ENCODE measurements at places on chromosomes 1 and 21.

GRCh38 chr1:235673981-235674380 is 24.4 kb upstream of the GNG4 start:
- no peak for DNase-seq

GRCh38 chr1:108750476-108751181 is 4.2 kb downstream of the STXBP3 start:
- DNase-seq: no peak

DNA sequence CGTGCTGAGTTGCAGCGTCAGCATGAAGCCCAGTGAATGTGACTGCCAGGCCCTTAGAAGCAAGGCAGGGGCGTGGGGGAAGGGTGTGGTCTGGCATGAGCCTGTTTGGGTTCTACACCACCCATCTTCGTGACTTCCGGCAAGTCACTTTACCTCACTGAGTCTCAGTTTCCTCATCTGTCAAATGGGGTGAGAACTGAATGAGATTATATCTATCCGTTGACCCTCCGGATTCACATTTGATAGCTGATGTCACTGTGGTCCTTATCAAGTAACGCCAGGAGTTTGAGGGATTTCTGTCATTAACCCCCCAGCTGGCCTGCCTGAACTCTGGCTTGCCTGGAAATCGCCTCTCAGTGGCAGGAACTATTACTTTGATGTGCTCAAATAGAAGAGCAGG is 15.6 kb downstream of the MRPL37 start:
- DNase-seq: no peak

GRCh38 chr1:200409203-200409760 is 554 bp downstream of the ZNF281 start:
- DNase-seq: peak; percentile 31

- peak; percentile 35 for DNase-seq
Measured at GRCh38 chr1:39952359-39953110, 2.4 kb upstream of the MFSD2A start.

DNA sequence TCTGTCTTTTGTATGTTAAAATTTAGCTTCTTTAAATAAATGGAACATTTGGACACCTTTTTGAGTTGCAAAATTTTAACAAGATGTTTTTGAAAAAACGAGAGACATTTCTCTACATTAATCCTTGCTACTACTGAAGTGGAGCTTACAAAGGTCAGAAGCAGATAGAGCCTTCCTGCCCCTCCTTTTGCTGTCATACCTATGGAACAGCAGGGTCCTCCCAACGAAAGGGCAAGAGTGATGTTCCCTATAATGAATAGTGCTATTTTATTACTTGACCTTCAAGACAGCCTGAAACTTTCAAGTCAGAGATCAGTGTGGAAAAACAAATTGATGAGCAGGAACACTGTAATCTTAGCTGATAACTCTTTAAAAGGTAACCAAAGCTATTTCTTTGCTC is 1538.9 kb downstream of the PLA2G4A start:
- DNase-seq: no peak

GRCh38 chr1:230702934-230703678 is 10.8 kb downstream of the AGT start:
- DNase-seq: no peak

- DNase-seq: no peak
Measured at GRCh38 chr1:2978691-2979190, 42.5 kb upstream of the ACTRT2 start.

GRCh38 chr1:119767486-119767885 is 1.2 kb downstream of the HMGCS2 start:
- DNase-seq: no peak

GRCh38 chr21:29196670-29197191 is 66.3 kb downstream of the MAP3K7CL start:
- DNase-seq: no peak

- no peak for DNase-seq
Measured at GRCh38 chr1:9591669-9592509, 3.2 kb downstream of the TMEM201 start.

DNA sequence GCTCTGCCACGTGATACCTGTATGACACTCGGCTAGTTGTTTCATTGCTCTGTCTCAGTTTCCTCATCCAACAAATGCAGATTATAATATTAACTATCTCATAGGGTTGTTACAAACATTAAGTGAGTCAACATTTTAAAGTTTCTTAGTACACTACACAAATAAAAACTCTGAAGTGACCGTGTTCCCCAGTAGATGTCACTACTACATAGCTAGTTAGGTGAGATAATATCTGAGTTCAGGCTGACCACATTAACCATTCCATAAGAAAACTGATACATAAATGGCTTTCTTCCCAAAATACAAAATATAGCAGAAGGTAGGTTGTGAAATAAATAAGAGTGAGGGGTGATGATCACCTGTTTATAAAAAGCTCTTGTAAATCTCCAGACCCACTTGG is 214.1 kb downstream of the NUF2 start:
- peak; percentile 42 for DNase-seq

Measured in AG20443 (cell line).